ENCODE measurements at places on chromosomes 13 and 19.

GRCh38 chr19:32537580-32537979, 43.4 kb upstream of the PDCD5 start:
- DNase-seq: no peak

DNA sequence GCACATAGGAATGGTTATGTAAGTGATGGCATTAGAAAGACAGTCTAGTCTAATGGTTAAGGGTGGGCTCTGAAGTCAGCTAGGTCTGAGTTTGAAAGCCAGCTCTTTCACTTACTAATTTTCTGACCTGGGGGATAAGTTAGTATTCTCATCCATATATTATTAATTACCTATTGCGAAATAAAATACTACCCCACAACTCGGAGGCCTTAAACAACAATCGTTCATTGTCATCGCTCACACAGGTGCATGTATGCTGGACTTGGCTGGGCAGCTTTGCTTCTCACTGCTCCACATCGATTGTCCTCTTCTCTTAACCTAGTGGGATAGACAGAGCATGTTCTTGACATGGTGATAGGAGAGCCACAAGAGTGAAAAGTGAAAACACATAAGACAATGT, 54.7 kb downstream of the TNFSF11 start:
- no peak for DNase-seq

- no peak for DNase-seq
Measured at GRCh38 chr13:113938246-113938645, 35.6 kb downstream of the C13orf46 start.

DNA sequence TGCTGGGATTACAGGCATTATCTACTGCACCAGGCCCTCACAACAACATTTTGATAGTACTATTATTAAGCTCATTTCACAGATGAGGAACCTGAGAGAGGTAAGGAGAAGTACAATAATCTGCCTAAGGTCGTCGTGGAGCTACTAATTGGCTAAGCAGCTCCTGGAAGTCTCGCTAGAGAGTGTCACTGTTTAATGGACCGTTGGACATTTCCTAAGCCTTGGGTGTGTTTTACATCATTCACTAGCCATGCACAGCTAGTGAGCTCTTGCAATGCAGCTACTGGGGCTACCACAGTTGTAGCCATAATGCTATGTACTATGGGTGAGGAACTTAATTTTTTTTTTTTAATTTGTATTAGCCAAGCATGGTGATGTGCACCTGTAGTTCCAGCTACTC, 34.0 kb upstream of the OR1M1 start:
- no peak for DNase-seq
